ENCODE measurements at places on chromosomes 5 and 9.
A peak's percentile ranks its signal among the peaks of the same experiment; 100 is the strongest.

DNA sequence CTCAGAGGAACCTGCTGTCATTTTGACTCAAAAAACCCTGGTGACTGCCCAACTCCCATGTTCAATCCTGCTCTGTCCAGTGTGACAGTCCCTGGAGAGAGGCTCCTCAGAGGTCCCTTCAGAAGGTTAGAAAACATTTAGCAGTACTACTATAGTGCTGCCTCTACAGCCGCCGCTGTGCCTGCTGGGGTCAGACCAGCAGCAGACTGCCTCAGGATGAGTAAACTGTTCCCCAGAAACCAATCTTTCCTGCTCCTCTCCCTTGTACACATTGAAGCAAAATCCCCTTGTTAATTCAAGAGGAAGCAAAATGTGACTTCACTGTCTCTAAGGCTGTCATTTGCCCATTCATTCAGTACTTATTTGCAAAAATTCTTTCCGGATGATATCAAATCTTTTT lies 94.8 kb upstream of the SMARCA2 start:
- DNase-seq, result no peak

- DNase-seq, result no peak
Measured at GRCh38 chr5:171697221-171698102, 88.2 kb upstream of the SMIM23 start.

GRCh38 chr9:106820866-106821265 lies 42.1 kb upstream of the ZNF462 start:
- DNase-seq, result no peak

- no peak for DNase-seq
Measured at GRCh38 chr9:38639577-38639940, 19.2 kb upstream of the ANKRD18A start.

- no peak for DNase-seq
Measured at GRCh38 chr5:67181648-67182221, 14.9 kb downstream of the CD180 start.

DNA sequence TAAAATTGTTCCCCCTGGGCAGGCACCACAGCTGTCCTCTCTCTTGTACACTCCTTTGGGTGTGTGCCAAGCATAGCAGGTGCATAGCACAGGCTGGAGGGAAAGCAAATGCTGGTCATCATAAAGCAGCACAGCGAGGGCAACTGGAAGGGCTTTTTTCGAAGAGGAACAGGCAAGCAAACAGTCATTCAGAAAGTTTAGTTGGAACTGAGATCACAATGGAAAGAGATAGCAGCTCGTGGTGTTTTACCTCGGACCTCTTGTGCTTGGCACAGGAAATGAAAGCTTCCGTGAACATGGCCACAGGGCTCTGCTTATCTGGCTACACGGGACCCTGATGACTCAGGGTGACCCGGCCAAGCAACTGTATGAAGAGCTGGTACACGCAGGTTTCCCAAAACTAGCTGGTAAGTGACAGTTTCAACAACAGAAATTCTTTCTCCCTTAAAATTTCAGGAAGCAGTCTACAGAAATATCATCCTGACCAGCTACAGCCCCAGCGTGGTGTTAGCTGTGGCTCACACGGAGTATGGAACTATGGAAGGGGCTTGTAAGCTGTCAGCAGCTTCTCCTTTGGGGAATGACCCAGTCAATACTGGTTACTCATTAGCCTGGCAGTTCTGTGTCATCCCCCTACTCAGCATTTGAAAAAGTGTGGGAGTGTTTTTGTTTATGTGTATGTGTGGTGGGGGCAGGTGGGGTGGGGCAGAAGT lies 48.1 kb downstream of the POC5 start:
- peak; percentile 35 for DNase-seq

DNA sequence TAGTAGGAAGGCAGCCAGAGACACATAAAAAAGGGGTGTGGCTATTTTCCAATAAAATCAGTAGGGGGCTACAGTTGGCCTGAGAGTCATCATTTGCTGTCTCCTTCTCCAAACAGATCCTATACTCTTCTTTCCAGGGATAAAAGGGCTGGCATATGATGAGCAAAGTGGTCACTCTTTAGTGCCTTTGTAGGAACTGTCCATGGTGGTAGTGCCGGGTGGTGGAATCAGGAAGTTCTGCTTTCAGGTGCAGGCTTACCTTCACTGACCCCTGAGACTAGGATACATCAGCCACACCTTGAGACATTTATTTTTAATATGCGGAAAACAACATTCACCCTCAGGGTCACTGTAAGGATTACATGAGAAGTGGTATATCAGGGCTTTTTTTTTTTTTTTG lies 80.8 kb downstream of the ASTN2 start:
- DNase-seq, result no peak

DNA sequence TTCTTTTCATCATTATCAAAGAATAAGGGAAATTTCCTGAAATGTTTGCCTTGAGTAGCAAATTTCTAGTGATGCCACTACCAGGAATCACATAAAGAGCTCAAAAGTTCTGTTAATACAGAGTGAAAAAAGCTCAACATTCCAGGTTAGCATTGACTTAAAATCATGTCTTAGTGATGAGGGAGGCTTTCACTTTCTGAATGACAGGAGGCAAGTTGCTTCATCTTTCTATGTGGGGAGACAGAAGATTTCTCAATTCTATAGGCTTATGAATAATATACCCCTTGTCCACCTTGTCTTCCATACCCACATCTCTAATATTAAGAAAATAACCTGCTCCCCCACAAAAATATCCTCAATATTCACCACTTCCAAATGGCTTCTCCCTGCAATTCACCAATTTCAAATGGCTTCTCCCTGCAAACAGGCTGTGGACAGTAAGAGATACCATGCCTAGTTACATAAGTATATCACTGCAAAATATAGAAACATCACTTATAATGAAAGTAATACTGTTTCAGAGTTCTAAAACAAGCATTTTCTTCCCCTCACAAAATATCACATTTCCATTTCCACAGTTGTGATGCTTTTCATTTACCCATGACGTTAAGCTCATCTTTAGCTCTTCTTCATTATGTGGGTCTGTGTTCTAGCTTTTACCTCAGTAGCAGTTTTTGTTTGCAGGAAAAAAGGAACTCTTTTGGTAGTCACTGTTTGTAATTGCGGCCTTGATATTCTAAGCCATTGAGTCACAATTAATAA lies 2.2 kb upstream of the JAK2 start:
- DNase-seq, result no peak

- DNase-seq, result no peak
Measured at GRCh38 chr5:44412286-44412685, 23.1 kb upstream of the FGF10 start.

GRCh38 chr9:87067426-87067825 lies 120.1 kb upstream of the GAS1 start:
- no peak for DNase-seq

GRCh38 chr9:4927701-4928100 lies 57.4 kb upstream of the JAK2 start:
- no peak for DNase-seq

GRCh38 chr9:102975251-102975650 lies 19.9 kb upstream of the CYLC2 start:
- DNase-seq, result no peak

GRCh38 chr5:174352681-174353080 lies 307.2 kb downstream of the NSG2 start:
- no peak for DNase-seq

GRCh38 chr5:148909040-148909439 lies 82.6 kb downstream of the ADRB2 start:
- no peak for DNase-seq

DNA sequence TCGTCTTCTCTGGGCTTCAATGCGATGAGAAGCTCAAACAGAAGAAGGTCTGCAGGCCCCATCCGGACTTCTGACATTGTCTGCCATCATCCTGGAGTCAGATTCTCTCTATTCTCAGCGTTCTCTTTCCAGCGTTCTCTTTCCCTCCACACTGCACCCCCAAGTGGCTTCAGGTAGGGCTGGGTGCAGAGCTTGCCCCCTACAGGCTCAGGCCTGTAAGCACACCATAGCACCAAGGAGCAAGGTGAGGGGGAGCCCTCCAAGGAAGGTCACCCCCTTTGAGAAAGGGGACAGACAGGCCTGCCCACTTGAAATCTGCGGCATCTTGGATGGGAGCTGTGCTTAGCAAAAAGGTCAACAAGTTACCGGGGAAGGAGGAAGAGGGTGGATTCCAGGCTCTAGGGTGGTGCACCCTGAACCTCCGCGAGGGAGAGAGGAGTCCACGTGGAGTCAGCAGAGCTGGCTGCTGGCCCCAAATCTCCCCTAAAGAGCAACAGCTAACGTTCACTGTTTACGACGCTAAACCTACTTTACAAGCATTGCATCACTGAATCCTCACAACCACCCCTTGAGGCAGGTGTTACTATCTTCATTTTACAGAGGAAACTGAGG lies 27.5 kb downstream of the GPX3 start:
- no peak for DNase-seq

DNA sequence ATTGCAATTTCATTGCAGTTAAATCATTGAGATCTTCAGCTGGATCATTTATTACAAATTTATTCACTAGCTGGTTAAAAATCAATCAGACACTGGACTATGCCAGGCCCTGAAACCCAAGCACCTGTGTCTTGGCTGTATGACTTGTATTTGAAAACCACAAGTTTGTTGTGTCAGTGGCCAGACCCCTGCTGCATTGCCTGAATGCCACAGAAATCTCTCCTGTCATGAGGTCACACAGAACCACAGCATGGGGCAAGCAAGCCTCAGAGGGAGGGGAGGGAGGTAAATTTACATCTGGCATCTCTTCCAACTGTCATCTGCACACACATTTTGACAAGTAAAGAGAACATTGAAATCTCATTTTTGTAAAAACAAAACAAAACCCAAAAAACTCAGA lies 90.0 kb downstream of the ARRDC3 start:
- DNase-seq, result no peak

GRCh38 chr5:51685419-51685818 lies 302.2 kb downstream of the ISL1 start:
- DNase-seq, result no peak

DNA sequence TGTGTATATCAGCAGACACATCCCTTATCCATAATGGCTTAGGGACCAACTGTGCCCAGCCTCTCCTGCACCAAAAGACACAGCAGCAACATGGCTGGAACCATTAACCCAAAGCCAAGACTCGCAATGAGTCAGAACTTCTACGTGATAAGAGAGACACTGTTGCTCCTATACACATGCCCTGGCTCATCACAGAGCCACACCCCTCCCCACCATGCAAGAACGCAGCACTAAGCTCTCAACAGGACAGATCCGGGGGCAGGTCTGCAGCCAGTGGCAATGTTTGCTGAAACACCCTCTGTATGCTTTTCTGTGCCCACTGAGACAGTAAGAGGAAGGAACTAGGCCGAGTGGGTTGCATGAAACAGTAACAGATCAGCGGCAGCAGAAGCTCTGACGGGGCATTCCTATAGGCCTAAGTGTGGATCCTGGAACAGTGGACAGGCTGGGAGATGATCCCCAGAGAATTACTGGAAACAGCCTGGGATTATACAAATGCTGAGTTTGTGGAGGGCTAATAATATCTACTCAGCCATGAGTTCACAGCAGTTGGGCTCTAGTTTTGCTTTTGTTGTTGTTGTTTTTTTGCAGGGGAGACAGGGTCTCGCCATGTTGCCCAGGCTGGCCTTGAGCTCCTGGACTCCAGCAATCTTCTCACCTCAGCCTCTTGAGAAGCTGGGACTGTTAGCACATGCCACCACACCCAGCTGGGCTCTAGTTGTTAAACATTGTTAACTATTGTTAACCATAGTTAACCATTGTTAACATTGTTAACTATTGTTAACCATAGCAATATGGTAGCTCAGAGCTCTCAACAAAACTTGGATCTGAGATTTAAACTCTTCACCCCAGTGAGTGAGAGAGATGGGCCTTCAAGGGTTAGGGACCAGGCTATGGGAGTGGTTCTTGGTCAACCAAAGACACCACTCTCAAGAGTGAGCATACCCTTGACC lies 41.0 kb downstream of the B4GALT1 start:
- DNase-seq, result no peak

DNA sequence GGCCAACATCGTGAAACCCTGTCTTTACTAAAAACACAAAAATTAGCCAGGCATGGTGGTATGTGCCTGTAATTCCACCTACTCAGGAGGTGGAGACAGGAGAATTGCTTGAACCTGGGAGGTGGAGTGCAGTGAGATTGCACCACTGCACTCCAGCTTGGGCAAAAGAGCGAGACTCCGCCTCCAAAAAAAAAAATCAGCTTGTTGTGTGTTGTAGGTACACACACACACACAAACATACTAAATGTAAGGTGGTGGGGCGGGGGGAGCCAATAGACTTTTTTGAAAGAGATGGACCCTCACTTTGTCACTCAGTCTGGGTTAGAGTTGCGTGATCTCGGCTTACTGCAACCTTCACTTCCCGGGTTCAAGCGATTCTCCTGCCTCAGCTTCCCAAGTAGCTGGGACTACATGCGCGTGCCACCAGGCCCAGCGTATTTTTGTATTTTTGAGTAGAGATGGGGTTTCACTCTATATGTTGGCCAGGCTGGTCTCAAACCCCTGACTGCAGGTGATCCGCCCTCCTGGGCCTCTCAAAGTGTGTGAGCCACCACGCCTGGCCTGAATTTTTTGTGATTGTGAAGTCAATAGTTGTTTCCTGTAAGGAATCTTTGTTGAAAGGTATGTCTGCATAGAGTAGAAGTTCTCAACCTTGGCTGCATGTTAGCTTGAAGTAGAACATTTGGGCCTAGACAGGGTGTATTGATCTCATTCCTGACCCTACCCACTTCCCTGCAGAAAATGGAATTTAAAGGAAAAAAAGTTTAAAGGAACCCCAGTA lies 13.7 kb downstream of the NPM1 start:
- no peak for DNase-seq

GRCh38 chr5:158802941-158803341 lies 296.8 kb downstream of the EBF1 start:
- DNase-seq, result no peak

DNA sequence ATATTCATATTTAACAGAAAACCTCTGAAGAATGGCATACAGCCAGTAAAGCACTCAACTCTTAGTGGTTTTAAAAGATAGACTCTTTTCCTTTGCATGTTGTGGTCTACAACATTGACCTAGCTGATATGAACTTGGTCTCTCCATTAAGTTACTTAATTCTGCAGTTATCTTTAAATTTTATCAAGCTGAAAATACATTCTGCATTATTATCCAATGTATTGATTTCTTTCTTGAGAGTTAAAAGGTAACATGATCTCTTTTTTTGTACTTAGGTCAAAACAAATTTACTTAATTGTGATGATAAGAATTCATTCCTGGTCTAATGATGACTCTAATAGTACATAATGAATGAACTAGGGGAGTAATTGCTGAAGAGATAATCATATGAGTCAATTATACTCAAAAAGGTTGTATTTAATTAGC lies 132.9 kb downstream of the STARD4 start:
- DNase-seq, result no peak

DNA sequence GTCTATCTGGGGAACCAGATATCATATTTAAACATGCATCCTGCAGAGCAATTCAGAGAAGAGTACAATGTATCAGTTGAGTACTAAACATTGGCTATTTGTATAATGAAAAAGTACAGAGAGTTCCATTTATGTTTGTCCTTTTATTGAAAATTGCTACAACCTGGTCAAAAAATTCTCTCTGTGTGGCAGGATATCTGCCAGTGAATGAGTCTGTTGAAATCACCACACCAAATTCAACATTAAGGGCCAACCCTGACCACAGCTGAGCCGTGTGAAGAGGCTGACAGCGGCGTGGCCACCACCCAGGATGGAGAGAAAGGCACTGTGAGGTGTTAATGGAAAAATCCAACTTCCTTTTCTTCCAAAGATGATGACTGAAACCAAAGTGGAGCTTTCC lies 422.7 kb upstream of the PIK3R1 start:
- DNase-seq, result no peak
